Sigmoid colon (tissue), 7 donors: ENCODE measurements at places on chromosomes 1 and 21. TPM values are rescaled to one million over a fixed set of nuclear protein-coding genes. Genes with fewer than 3 reads are reported as not detected.

DNA sequence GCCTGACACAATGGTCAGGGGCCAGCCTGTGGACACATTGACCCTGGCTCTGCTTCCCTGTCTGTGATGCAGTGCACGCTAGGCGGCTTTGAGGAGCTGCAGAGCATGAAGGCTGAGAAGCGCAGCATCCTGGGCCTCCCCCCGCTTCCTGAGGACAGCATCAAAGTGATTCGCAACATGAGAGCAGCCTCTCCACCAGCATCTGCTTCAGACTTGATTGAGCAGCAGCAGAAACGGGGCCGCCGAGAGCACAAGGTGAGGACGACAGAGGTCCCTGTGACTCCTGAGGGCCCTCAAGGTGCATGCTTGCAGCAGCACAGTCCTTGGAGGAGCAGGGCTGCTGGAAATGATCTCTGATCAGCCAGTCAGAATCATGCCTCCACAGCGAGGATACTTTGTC is 8.6 kb downstream of the STRIP1 start:
- no peak for DNase-seq

GRCh38 chr1:116760996-116761665 is 6.9 kb downstream of the CD2 start:
- no peak for DNase-seq

- DNase-seq, result no peak
Observed at GRCh38 chr21:42437786-42438185, 34.1 kb downstream of the UBASH3A start.

DNA sequence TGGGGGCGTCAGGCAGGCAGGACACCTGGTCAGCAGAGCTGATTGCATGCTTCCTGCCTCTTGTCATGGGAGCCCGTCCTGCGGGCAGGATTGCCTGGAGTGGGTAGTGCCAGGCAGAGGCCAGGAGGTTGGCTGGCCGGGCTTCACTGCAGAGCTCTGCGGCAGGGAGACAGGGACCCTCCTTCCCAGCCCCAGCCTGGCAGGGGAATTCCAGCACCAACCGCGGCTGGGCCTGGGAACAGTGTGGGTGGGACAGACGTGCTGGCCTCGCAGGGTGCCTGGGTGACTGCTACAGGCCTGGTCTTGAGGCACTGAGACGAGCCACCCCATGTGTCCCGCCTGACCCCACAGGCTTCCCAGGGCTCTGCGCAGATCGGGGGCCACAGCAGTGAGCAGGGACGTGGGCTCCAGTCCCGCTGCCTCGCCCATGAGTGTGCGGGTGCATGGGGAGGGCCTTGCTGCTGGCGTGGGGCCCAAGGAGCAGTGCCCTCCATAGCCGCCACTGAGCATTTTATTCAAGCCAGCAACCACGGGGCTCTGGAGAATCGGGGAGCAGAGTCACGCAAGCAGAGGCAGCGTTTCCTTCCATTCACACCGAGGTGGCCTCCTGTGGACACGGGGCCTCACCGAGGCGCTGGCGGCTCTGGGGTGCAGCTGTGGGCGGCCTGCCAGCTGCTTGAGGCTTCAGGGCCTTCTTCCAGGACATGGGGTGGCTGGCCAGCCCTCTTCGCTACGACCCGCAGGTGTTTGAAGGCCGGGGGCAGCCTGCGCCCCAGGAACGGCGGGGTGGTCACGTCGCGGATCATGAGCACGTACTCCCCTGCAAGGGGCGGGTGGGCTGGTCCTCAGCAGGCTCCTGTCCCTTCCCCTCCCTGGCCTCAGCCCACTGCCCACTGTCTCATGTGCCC is 70.3 kb downstream of the MORN1 start:
- no peak for DNase-seq

- no peak for DNase-seq
Observed at GRCh38 chr1:22866868-22867267, 105.8 kb downstream of the LACTBL1 start.

DNA sequence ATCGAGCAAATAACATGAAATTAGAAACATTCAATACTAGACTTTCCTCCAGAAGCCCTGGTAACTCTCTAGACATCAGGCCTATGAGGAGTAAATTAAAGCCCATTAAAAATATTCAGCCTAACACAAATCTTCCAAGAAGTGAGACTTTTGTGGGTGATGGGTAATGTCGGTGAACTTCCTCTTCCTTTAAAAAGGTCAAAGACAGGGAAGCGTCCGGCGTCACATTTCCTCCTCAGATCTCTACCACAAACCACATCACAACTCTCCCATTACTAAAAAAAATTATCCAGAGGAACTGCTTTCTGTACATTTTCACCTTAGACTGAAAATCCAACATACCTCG is 1.4 kb downstream of the EIF4G3 start:
- peak; percentile 72 for DNase-seq

DNA sequence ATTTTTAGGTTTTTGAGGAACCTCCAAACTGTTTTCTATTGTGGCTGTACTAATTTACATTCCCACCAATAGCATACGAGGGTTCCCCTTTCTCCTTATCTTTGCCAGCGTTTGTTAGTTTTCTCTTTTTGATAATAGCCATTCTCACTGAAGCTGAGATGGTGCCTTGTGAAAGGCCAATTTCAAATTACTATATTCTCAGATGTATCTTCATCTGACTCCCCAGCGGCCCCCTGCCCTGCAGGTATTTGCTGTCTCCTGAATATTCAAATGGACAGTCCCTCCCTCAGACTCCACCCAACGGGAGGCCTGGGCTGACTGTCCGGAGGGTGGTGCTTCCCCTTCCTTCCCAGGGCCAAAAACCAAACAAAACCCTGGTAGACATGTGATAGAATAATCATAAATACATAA is 33.5 kb upstream of the TARBP1 start:
- no peak for DNase-seq

GRCh38 chr1:232873931-232874330 is 68.7 kb downstream of the MAP10 start:
- DNase-seq, result no peak

DNA sequence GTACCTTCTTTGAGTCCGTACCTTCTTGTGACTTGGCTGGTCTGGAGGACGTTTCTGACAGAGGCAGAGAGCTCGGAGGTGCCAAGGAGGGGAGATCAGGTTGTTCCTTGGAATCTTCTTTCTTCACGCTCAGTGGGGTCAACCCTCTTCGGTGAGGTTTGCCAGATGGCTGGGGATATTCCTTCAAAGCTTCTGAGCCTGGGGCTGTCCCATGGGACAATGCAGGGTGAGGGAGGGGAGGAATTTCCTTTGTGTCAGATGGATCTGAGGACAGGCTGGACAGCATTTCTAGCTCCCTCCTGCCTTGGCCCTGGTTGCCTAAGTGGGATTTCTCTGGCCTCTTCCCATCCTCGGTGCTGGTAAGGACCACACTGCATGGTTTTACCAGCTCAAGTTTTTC is 95.5 kb upstream of the EDN2 start:
- no peak for DNase-seq

- DNase-seq, result no peak
Observed at GRCh38 chr1:246096356-246096755, 410.7 kb downstream of the SMYD3 start.

GRCh38 chr1:41766546-41766945 is 152.2 kb downstream of the HIVEP3 start:
- DNase-seq, result no peak

- DNase-seq, result peak; percentile 79
Observed at GRCh38 chr1:236168716-236169429, 26.5 kb downstream of the GPR137B start.

Gene TGFB2
- 7.5 TPM for total RNA-seq

Gene REG4
- not detected for total RNA-seq

Gene PTGFR
- 3.0 TPM for total RNA-seq

Gene SLAMF9
- not detected for total RNA-seq

Gene CYP4A22
- not detected for total RNA-seq
